ENCODE measurements at places on chromosomes 2 and 18.

- no peak for DNase-seq
Measured at GRCh38 chr2:214856137-214856536, 46.7 kb upstream of the BARD1 start.

- DNase-seq, result no peak
Measured at GRCh38 chr2:86370579-86370978, 33.2 kb upstream of the REEP1 start.

GRCh38 chr2:33459745-33460144, 16.7 kb upstream of the RASGRP3 start:
- DNase-seq, result no peak

DNA sequence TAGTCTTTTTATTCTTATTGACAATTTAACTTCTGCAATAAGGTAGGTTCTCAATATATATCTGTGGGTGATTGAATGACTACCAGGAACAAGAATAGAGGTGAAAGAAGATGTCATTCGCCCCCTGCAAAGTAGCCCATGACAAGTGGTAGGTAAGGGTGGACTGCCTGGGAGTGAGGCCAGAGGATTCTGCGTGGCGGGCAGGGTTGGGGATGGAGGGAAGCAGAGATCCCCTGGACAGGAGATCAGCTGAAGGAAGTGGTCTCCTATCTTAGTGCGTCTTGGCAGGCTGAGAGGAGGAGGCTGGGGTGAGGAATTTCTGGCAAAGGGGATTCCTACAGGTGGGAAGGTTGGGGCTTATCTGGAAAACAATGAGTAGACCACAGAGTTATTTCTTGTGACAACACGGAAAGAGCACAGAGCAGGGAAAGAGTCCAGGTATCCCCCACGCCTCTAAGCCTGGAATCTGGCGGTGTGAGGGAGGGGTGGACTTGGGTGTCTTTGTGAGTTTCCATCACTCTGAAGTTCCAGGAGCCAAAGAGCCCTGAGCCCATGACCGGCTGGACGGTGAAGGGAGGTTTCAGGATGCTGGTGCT, 21.5 kb upstream of the MYCN start:
- no peak for DNase-seq

GRCh38 chr2:105744909-105745853, at the start of gene NCK2:
TSS of gene NCK2 (plus strand) at chr2:105744912. CDS start at chr2:105855064, 110,152 bp downstream.
- DNase-seq, result no peak

- no peak for DNase-seq
Measured at GRCh38 chr2:134522496-134523455, 196.0 kb downstream of the TMEM163 start.

DNA sequence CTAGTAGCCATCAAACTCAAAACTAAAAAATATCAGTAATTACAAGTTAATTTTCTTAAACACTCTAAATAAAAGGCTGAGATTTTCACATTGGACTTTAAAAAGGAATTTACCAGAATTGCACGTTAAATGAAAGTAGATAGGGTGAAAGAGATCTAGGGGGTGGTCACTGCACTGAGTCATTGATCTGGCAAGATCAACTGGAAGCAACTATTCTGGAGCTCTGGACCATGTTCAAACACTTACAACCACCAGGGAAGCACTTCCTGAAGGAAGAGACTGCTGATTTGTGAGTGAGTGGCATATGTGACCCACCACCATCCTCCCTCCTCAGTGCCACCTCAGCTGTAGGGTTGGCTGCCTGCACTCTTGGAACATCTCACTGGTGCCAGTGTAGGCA, 111.8 kb downstream of the UGGT1 start:
- no peak for DNase-seq

- DNase-seq, result no peak
Measured at GRCh38 chr2:182247831-182248230, 179.0 kb downstream of the PDE1A start.

DNA sequence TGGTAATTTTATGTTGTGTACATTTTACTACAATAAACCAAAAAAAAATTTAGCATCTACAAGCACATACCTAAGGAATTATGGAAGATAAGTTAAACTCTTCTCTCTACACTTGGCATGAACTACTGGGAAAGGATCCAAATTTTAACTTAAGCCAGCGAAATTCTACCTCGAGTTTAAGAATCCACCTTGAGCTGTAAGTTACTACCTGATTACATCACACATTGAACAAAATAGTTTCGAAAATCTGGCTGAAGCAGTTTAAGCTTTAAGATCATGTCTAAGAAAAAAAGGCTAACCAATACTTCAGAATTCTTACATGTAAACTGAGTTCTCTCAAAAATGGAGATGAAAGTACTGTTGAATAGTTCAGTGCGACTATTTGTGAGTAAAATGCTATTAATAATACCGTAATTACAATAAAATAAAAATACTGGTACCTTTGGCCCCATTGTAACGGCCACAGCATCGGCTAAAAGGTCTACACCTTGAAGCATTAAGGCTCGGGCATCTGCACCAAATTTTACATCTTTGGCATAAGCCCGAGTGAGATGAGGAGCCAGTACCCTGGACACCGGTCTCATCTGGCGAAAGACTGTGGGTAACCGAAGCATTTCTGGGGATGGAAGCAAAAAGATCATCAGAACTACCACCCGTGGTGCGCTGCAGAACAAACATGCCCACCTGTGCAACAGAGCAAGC, 1.3 kb downstream of the HSPD1 start:
- DNase-seq, result no peak

DNA sequence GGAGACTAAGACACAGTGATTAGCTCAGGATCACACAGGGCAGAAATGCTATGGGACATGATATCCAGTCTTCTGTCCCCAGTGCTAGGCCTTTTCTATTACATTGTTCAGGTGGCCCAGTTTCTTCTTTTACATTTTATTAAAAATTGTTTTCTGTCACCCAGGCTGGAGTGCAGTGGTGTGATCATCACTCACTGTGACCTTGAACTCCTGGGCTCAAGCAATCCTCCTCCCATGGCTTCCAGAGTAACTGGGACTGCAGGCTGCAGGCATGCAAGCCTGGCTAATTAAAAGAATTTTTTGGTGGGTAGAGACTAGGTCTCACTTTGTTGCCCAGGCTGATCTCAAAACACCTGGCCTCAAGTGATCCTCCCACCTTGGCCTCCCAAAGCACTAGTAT, 15.4 kb downstream of the PDK1 start:
- no peak for DNase-seq

DNA sequence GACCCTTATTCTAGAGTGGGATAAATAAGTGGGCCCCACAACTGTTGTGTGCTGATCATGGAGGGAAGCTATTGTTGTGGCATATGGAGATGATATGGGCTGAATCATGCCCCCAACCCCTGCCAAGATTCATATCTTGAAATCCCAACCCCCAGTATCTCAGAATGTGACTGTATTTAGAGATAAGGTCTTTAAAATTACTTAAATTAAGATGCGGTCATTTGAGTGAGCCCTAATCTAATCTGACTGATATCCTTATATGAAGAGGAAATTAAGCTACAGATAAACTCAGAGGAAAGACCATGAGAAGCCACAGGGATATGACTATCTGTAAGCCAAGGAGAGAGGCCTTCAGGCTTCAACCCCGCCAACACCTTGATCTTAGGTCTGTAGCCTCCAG, 188.3 kb upstream of the RND3 start:
- no peak for DNase-seq

GRCh38 chr18:62009521-62009920, 116.7 kb upstream of the RNF152 start:
- no peak for DNase-seq

- no peak for DNase-seq
Measured at GRCh38 chr2:221289389-221289788, 282.7 kb downstream of the EPHA4 start.

GRCh38 chr2:86786001-86786536, 4.6 kb downstream of the CD8A start:
- DNase-seq, result no peak

- DNase-seq, result no peak
Measured at GRCh38 chr18:79479761-79480161, 84.0 kb downstream of the NFATC1 start.

- no peak for DNase-seq
Measured at GRCh38 chr2:188028739-188029138, 262.9 kb upstream of the GULP1 start.

GRCh38 chr2:52311862-52312261, 1279.9 kb upstream of the NRXN1 start:
- DNase-seq, result no peak

DNA sequence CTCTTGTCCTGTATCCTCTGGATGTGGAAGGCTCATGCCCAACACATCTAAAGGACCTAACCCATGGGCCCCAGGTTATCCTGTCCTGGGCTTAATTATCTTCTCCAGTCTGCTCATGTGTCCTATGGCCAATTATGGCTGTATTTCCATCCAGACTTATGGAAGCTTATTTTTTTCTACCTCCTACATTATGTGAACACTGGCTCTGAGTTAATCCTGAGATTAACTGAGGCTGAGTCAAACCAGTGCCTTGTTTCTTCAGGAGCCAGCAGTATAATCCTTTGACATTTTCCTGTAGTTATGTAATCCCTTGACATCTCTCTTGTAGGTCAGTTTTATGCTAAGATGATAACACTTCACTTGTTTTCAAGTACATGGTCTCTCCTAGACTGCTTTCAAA, 213.6 kb downstream of the PMAIP1 start:
- no peak for DNase-seq

- DNase-seq, result no peak
Measured at GRCh38 chr2:31312898-31313297, 78.9 kb downstream of the EHD3 start.

DNA sequence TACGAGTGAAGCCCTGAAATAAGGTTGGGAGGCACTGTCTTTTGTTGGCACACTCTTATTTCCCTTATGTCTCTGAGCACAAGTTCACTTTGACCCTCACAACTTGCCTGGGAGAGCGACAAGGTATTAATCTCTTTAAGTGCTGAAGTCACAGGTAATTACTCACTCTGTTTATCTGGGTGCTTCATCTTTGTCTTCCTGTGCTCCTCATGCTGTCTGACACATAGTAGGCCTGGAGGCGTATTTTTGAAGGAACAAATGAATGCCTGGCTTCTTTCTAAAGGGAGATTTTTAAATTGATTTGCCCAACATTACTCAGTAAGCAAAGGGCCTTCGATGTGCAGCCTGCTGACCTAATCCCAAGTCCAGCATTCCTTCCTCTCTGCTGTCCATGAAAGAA, 507.1 kb upstream of the TNP1 start:
- no peak for DNase-seq

- no peak for DNase-seq
Measured at GRCh38 chr2:134244086-134244485, 9.8 kb upstream of the MGAT5 start.

- DNase-seq, result no peak
Measured at GRCh38 chr2:175690113-175690837, 311.8 kb downstream of the LNPK start.

DNA sequence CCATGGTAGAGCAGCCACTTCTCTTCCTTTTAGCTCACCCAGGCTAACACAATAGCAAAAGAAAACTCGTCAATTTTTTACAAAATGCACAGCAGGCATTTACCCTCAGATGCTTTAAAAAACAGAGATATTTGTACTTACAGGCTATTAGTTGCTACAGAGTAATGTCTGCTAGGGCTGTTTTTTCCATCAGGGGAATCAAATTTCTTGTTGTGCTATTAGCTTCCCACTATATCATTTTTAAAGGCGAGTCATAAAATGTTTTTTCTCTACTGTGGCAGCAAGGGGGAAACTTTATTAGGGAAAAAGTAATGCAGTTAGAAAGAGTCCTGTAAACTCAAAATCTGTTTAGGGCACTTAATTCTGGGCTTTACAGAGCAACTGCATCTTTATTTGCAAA, 277.9 kb upstream of the THSD7B start:
- no peak for DNase-seq

DNA sequence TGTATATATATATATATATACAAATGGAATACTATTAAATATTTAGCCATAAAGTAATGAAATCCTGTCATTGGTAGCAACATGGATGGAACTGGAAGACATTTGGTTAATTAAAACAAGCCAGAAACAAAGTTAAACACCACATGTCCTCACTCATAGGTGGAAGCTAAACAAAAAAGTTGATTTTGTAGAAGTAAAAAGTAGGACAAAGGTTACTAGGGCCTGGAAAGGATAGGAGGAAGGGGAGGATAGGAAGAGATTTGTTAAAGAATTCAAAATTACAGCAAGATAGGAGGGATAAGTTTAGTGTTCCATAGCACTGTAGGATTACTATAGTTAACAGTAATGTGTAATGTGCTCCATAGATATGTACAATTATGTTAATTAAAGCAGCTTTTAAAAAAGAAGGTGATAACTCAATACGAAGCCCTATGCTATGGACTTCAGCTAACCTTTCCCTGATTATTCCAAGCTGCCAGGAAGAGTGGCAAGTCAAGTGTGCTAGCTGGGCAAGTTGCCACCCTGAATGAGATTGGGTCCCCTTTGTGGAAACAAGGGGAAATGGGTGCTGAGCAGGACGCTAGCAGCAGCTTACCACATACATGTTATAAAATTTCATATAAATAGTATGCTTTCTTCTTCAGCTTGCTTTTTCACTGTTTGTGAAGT, 12.3 kb downstream of the MERTK start:
- no peak for DNase-seq

Measured in stimulated activated CD4-positive, alpha-beta T cell treated with anti-CD3 and anti-CD28 coated beads, Interleukin-15, amount 100 ng/mL, for 1 hour (primary cell).